ENCODE measurements at places on chromosomes 1 and 21. TPM values are rescaled to one million over a fixed set of nuclear protein-coding genes. Genes with fewer than 3 reads are reported as not detected.

HTR1D gene
- total RNA-seq, result not detected

RHEX gene
- 1.8 TPM for total RNA-seq

BNIPL gene
- total RNA-seq, result 0.33 TPM

LRRIQ3 gene
- 0.71 TPM for total RNA-seq

- DNase-seq, result no peak
Observed at GRCh38 chr1:19661721-19662228, 2.9 kb upstream of the HTR6 start.

DNA sequence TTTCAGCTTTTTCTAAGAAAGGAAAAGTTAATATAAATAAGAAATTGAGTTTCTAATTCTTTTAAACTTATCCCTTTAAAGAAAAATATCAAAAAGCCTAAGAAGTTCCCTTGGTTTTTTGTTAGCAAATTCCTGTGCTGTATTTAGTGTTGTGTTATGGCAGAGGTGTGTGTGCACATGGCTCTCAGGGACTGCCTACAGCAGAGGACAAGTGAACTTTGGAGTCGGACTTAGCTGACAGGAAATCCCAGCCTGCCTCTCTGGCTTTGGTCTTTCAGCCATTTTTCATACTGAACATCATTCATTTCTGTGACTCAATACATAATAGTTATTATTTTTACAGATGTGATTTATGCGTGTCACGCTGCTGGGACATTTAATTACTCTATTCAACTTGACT lies 149.6 kb downstream of the FMN2 start:
- DNase-seq, result no peak

- DNase-seq, result no peak
Observed at GRCh38 chr1:181443231-181443853, 40.0 kb upstream of the CACNA1E start.

DNA sequence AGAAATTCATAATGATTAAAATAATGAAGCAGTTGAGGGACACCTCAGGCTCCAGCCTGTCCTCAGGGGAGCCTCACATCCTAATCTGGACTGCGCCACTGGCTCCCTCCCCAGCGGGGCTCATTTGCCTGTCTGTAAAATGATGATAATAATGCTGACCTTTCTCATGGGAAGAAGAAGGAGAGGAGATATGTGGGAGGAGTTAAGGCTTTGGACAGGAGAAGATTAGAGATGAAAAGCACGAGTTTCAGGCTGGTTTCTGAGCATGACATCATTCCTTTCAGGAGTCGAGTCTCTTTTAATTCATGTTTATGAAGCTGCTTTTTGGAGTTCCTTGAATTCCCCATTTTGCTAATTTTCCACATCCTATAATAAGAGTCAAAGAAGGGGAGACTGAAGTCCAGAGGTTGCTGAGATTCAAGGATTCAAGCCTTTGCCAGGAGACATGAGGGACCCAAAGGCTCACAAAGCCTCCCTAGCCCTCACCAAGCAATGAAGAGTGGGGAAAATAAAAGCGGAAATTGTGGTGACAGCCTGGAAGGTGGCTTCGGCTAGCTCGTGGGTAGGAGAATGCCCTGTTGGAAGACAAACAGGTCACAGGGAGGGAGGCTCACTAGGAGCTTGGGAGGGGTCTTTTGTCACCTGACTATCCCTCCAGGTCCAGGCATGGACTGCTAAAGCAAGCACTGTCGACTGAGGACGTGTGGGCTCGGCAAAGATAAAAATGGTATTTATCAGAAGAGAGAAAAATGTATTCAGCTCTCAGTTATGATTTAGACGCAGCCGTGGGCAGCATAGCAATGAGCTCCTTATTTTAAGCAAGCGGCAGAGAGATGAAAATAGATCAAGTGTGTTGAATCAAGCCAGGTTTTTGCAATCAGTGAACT lies 27.5 kb upstream of the STMN1 start:
- no peak for DNase-seq

DNA sequence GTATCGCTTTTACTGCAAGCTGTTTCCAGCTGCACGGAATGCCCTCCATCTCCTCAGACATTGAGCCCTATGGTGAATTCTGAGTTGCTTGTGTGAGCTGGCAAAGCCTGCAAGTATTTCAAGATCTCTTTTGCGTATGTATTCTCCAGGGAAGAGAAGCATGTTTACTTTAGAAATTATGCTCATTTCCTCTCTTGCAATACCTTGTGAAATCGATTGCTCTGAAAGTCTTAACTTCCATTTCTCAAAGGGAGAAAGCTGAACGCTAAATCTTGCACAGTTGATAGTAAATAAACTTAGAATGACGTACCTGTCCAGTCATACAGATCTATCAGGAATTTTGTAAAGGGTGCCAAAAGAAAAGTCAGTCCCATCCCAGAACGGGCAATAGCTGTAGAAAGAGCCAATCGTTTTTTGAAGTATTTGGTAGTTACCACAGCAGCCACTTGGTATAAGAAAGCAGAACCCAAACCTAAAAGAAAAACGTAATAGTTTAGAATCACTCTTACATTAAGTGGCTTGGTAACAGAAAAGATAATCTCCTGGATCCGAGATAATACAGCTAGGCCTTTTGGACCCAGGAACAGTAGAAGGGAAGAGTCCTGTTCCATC lies 10.0 kb downstream of the SLC16A4 start:
- no peak for DNase-seq

GRCh38 chr1:96979304-96980268 lies 258.0 kb downstream of the PTBP2 start:
- DNase-seq, result no peak

- no peak for DNase-seq
Observed at GRCh38 chr1:201026836-201027235, 3.3 kb upstream of the KIF21B start.
